ENCODE measurements at places on chromosomes 12 and 14. TPM values are rescaled to one million over a fixed set of nuclear protein-coding genes. Genes with fewer than 3 reads are reported as not detected.

DNA sequence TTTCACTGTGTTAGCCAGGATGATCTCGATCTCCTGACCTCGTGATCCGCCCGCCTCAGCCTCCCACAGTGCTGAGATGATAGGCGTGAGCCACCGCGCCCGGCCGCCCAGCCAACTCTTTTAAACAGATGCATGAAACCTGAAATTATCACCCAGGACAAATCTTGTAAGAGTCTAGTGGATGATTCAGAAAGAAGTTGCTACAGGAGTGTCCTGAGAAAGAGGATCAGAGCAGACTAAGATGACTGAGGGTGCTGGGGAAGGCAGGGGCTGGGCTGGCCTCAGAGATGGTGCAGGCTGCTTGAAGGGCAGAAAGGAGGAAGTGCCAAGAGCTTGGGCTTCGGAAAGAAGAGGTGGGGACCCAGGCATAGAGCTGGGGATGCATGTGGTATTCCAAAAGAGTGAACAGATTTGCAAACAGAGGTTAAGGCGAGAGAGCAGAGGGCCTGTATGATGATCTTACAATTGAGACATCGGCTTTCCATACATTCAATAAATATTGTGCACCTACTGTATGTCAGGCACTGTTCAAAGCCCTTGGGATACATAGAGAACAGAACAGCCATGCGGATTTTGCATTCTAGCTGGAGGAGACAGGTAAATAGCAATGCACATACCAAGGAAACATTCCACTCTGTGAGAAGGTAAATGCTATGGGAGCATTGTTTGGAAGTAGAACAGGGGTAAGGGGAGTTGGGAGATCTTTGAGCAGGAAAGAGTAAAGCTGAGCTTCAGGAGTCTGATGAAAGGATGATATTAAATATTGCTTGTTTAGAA, 7.4 kb upstream of the CD9 start:
- peaks cover 34% of the 10 kb centered on the region for H3K27me3 ChIP-seq
- H3K27ac ChIP-seq = no peak overlapping the region
- no peaks in the 10 kb centered on the region for H3K36me3 ChIP-seq
- peaks cover 10% of the 10 kb centered on the region for H3K4me1 ChIP-seq

- H3K4me1 ChIP-seq = no peaks in the 10 kb centered on the region
- H3K27ac ChIP-seq = no peak overlapping the region
- DNase-seq = no peak
Measured at GRCh38 chr12:61896436-61896835, 363.8 kb upstream of the USP15 start.

- no peaks in the 10 kb centered on the region for H3K4me1 ChIP-seq
- H3K36me3 ChIP-seq = no peaks in the 10 kb centered on the region
- H3K27ac ChIP-seq = no peak overlapping the region
Measured at GRCh38 chr12:7557227-7557626, 53.6 kb upstream of the CD163 start.

- H3K36me3 ChIP-seq = no peaks in the 10 kb centered on the region
- no peak overlapping the region for H3K27ac ChIP-seq
- H3K4me1 ChIP-seq = no peaks in the 10 kb centered on the region
- no peak overlapping the region for H3K4me3 ChIP-seq
- DNase-seq = no peak
Measured at GRCh38 chr14:102234331-102235264, 70.4 kb downstream of the MOK start.

DNA sequence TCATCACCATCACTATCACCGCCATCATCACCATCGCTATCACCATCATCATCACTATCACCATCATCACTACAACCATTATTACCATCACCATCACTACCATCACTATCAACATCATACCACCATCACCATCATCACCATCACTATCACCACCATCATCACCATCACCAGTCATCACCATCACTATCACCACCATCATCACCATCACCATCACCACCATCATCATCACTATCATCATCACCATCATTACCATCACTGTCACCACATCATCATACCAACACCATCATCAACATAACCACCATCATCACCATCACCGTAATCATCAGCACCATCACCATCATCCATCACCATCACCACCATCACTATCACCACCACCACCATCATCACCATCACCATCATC, 213.8 kb downstream of the ALG10 start:
- no peaks in the 10 kb centered on the region for H3K36me3 ChIP-seq
- H3K4me3 ChIP-seq = no peak overlapping the region
- no peak overlapping the region for H3K27ac ChIP-seq
- DNase-seq = no peak
- no peaks in the 10 kb centered on the region for H3K27me3 ChIP-seq
- H3K4me1 ChIP-seq = no peaks in the 10 kb centered on the region

- no peaks in the 10 kb centered on the region for H3K36me3 ChIP-seq
- H3K27ac ChIP-seq = peak overlapping the region; percentile 66
- H3K4me3 ChIP-seq = peak overlapping the region; percentile 90
- H3K27me3 ChIP-seq = peaks cover 63% of the 10 kb centered on the region
- DNase-seq = peak; percentile 69
Measured at GRCh38 chr14:52950410-52950897, 396 bp downstream of the FERMT2 start.

DNA sequence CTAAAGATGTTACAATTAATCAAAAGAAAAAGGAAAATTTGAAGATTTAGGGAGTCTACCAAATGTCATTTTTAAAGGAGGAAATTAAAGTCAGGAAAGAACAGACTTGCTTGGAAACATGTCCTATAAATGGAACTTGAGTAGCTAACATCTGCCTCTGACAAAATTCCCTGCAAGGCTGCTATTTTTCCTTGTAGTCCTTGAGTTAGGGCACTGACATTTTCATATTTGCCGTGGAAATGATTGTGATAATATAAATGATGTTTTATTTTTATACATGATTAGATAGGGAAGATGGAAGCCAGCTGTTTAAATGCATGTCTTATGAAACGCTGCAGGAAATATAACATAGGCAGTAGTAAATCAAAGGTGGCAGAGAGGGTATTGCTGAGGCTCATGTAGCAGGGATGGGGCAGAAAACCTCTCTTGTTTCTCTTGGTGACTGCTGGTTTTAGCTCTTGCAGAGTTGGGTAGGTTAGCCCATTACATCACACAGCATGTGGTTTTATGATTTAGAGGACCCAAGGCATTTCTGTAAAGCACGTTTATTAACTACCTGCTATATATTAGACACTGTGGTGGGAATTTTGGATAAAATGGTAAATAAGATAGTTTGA, 21.7 kb downstream of the NUBPL start:
- H3K4me1 ChIP-seq = peaks cover 2% of the 10 kb centered on the region
- no peak overlapping the region for H3K4me3 ChIP-seq
- DNase-seq = no peak
- no peak overlapping the region for H3K27ac ChIP-seq
- H3K27me3 ChIP-seq = no peaks in the 10 kb centered on the region
- H3K36me3 ChIP-seq = peaks cover 2% of the 10 kb centered on the region

DNA sequence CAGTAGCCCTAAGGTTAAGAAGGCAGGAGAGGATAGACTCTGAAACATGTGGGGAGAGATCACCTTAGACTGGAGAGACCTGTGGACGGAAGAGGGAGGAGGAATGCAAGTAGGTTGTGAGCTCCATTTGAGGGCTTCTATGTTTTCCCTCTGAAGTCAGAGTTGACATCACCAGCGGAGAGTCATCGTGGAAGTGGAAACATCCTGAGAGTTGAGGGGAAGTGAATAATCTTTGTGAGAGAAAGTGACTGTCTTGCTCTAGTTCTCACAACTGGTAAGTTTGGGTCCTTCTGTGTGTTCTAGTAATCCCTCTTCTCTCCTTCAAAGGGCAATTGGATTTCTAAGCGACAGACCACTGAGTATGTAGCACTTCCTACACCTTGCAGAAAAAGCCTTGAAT, 103.6 kb upstream of the CCND2 start:
- H3K27ac ChIP-seq = peak overlapping the region; percentile 73
- peak overlapping the region; percentile 5 for H3K4me3 ChIP-seq
- peaks cover 32% of the 10 kb centered on the region for H3K4me1 ChIP-seq
- no peaks in the 10 kb centered on the region for H3K36me3 ChIP-seq

GRCh38 chr14:58297412-58297761, 968 bp upstream of the ARID4A start:
- no peak overlapping the region for H3K4me3 ChIP-seq
- no peak for DNase-seq
- H3K27ac ChIP-seq = no peak overlapping the region

DNA sequence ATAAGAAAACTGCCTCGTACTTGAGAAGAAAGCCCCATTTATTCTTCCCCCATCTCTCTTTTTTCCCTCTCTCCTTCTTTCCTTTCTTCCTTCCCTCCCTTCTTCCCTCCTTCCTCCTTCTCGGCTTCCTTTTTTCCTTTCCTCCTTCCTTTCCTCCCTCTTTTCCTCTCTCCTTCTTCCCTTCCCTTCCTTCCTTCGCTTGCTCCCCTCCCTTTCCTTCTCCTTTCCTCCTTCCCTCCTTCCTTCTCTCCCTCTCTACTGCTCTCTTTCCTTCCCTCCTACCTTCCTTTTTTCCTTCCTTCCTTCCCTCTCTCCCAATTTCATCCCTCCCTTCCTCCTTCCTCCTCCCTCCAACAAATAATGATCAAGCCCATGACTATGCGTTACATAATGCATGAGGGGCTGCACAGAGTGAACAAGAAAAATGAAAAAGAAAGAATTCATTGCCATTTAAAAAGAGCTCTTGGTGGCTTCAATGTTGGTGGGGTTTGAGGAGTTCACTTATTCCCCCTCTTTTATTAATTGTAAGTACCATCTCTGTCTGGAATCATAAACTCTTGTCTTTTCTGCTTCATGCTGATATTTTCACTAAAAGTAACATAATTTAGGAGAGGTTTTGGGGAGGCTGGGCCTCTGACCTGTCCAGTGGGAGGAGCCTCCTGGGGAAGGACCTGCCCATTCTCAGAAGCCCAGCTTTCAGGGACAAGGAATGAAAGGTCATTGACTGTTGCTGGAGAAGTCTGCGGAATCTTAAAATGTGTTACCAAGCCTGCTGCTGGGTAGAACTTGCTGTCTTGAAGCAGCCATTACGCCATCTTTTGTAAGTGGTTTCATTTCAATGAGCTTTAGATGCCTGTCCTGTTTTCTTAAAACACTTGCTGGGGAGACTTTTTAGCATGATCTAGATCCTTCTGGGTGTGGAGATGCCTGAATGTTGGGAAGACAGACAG, 144.3 kb downstream of the CHST11 start:
- no peaks in the 10 kb centered on the region for H3K27me3 ChIP-seq
- no peak for DNase-seq

Gene LRRC10
- total RNA-seq = not detected

Gene IL23A
- 36.9 TPM for total RNA-seq

Gene GALNT9
- total RNA-seq = not detected
